ENCODE measurements at places on chromosomes 6 and 20.

GRCh38 chr20:24949756-24950127 is 673 bp downstream of the CST7 start:
- DNase-seq, result no peak

GRCh38 chr20:38225900-38226263 is 34.7 kb downstream of the KIAA1755 start:
- no peak for DNase-seq

GRCh38 chr6:38215651-38216311 is 396.3 kb downstream of the ZFAND3 start:
- no peak for DNase-seq

DNA sequence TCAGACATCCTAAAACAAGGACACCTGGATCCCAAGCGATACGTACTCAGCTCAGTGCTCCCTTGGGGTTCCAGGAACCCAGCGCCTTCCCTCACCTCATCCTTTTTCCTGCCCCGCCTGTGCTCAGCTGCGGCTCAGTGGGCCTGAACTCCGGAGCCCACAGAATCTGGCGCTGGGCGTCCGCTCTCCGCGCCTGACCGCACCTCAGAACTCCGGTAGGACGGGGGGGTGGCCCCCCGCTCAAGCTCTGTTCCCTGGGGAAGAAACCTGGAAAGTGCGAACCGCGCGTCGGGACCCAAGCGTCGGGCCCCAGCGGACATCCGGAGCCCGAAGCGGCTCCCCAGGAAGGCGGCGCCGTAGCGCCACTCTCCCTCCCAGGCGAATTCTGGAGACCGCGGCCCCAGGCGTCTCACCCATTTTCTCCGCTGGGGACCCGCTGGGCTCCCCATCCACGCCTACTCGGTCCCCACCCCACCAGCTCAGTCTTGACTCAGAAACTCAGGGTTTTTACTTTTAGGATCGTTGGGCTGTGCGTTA is 336 bp upstream of the LY6G5C start:
- no peak for DNase-seq

- no peak for DNase-seq
Observed at GRCh38 chr20:42567409-42567808, 622.3 kb downstream of the PTPRT start.

- DNase-seq, result no peak
Observed at GRCh38 chr6:5091210-5092069, 6.3 kb downstream of the PPP1R3G start.

DNA sequence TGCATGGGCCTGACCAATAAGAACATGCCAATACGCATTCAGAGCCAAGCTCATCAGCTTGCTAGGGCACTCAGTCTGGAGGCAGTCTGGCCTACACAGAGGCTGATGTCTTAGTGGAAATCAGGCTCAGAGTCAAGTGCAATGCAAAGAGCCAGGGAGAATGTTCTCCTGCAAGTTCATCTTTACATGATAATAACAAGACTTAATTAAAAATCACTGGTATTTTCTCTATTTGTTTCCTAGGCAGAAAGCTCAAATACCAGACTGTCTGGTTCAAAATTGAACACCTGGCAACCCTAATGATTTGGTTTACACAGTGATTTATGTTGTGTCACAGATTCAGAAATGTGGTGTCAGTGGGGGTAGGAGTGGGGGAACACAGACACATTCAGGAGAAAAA is 689.3 kb upstream of the FLRT3 start:
- DNase-seq, result no peak

- DNase-seq, result no peak
Observed at GRCh38 chr20:2213401-2213800, 82.4 kb upstream of the TGM3 start.

DNA sequence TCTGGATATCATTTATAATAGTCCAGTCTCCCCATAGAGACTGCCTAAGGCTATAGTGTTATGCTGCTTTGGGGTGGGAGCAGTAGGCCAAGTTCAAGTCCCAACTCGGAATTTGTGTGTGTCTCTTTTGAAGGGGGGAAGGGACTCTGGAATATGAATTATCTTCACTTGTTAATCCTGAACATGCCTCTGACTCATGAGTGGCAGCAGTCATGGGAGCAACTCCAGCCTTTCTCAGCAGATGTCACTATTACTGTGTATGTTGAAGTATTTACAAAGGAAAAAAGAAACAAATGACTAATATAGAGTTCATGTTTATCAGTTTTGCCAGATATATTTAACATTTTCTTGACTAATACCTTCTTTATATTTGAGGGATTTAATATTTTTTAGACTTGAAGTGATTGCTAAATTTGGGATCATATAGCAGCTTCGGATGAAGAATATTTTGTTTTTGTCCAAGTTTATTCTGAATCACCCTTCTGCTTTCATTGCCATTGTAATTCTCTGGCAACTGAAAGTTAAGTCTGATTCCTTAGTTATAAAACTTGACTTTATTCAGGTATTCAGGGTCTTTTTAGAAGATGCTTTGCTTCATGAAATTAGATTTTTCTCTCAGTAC is 23.4 kb downstream of the FAM217A start:
- peak; percentile 55 for DNase-seq

GRCh38 chr20:62581806-62582205 is 60.5 kb upstream of the SLCO4A1 start:
- no peak for DNase-seq

DNA sequence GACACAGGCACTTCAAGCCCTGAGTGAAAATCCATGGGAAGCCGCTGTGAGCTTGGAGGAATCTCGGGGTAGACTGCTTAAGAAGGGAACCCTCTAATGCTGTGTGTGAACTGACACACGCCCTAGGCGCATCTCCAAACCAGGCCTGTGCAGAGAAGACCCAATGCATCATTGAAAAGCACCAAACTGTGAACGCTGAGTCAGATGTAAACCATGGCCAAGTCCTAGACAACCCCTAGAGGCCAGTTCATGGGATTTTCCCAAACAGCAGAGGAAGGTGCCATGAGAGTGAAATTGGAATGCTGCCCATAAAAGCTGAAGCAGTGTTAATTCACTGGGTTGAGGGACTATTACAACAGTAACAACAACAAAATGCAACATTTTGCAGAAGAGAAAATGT is 296.5 kb downstream of the SMOC2 start:
- DNase-seq, result no peak

GRCh38 chr6:89575562-89575960 is 63.0 kb downstream of the LYRM2 start:
- DNase-seq, result no peak

GRCh38 chr6:41730531-41731436 is 4.6 kb downstream of the TFEB start:
- DNase-seq, result no peak

DNA sequence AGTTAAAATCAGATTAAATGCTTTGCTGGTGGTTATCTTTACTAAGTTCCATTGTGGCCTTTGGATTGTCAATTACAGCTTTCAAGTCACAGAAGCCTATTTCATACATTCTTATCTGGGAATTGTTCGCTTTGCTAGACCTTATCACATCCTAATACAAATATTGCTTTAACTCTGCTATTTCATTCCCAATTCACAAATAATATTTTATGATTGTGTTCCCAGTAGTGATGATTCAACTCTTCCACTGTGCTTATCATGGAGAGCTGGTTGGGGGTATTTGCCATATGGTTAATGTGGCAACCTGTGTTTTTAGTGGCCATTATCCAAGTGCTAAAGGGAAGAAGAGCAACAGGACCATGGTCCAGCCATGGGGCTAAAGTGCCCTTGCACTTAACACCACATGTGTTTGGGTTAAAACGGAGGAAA is 72.9 kb upstream of the GLP1R start:
- DNase-seq, result no peak

DNA sequence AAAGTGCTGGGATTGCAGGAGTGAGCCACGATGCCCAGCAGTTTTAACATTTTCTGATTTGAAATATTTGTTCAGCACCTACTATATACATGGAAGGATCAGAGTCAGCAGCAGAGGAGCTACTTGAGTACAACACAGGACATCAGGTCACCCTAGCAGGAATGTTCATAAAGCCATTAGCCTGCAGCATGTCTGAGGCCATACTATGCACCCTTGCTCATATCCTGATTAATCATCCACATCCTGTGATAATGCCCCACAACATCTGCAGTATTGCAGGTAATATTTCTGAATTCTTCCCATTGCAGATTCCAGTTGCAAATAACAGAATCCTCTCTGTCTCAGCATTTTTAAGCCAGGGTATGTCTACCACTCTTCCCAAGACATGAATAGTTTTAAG is 171.0 kb upstream of the PRND start:
- no peak for DNase-seq

DNA sequence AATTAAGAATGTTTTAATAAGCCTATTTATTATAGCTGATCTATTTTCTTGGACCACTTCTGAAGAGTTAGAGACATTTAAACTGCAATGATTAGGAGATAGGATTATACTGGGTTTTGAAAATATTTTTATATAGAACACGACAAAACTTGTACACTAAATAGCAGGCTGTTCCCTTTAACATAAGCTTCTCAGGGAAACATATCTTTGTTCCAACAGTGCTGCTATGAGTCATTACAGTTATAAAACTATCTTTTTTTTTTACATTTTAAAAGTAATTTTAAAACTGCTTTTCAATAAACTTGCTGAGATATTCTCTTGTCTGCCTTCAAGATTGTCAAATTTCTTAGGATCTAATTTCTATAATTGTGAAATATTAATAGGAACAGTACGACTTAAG is 389.1 kb downstream of the ARHGAP18 start:
- DNase-seq, result no peak

GRCh38 chr20:23298926-23299672 is 51.5 kb upstream of the NXT1 start:
- DNase-seq, result peak; percentile 41

DNA sequence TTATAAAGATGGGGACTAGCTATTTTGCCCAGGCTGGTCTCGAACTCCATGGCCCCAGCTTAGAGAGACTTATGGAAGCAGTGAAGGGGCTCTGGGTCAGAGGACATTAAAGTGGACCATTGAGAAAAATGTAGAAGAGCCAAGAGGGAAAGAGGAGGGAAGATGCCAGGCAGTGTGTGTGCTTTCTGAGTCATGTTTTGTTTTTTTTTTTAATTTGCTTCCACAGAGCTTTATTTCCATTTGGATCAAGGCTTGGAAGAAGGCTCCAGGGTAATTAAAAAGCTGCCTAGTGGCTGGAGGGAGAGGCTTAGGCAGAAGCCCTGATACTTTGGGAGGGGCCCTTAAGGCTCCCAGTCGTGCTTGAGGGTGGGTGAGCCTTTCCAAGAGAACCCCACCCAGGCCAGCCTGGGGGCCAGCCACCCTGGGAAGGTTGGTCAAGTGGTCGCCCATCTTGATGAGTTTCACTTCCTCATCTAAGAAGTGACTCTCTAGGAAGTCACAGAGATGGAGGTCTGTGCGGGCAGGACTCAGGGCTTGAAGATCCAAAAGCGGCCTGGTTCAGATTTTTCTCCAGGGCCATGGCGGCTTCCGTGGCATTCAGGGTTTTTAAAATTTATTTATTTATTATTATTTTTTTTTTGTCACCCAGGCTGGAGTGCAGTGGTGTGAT is 3.0 kb upstream of the ZNF335 start:
- DNase-seq, result no peak

- DNase-seq, result no peak
Observed at GRCh38 chr6:7561153-7561964, 19.9 kb downstream of the DSP start.
